ENCODE measurements at places on chromosomes 1 and 21.

DNA sequence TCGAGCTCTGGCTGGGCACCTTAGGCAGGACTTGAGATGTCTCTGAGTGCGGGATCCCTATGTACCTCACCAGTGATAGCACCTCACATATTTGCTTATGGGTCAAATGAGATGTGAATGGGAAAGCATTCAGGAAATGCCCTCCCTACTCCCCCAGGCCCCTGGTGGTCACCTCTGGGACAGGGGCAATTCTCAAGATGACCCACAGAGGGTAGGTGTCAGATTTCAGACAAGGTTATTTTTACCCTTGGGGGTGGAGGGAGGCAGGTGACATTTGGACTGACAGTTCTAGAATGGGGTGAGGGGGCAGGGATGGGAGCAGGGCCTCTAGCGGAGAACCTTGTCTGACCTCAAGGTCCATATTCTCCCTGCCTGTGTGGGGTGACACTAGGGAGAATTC is 27.1 kb downstream of the ACOT11 start:
- DNase-seq = no peak

DNA sequence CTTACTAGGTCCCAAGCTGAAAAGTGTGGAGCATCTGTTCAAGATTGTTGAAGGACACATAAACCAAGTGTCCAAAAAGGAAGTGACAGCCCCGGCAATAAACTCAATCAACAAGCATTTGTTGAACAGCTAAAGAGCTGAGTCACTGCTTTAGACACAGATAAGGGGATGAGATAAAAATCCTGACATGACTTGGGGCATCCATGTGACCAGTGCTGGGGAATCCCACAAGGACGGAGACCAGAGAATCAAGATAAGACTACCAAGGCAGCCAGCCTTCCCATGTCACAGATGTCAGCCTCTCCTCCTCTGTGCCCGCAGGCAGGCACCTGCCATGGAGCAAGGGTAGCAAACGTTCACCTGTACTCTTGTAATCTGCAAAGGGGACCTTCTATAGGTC is 118.6 kb upstream of the KAZN start:
- no peak for DNase-seq

- no peak for DNase-seq
Observed at GRCh38 chr1:167499664-167500101, 18.6 kb downstream of the CD247 start.

DNA sequence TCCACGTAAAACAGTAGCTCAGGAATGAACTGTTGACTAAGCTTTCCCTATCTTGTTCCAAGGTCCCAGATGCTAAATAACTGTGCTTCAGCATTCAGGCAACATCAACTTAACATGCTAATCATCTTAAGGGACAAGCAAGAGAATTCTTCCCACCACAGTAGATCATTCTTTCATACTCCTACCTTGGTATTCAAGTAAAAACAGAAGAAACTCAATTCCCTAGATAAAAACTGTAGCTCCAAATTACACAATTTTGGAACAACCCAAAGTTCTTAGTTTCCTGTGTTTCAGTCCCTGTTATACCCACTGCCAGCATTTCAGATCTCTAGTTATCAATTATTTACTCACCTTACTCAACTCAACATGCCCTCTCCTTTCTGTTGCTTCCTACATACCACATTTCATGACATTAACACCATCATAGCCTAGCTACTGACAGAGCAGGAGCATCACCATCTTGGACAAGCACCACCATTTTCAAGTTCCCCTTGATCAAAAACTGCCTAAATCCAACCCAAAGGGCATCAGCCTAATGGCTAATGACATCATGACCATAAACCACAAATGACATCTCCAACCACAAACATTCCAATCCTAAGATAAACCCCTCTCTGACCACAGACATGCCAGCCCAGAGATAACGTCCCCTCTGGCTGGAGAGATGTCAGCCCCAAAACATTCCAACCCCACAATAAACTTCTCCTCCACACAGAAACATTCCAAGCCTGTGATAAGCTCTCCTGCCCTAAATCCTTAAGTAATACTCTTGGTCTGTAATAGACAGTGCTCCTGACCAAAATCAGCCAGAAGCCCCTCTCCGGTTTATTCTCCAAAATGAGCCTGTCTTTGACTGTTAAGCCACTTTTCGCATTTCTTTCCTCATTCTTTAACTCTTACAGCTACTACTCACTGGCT is 191.2 kb downstream of the RERE start:
- DNase-seq = no peak

DNA sequence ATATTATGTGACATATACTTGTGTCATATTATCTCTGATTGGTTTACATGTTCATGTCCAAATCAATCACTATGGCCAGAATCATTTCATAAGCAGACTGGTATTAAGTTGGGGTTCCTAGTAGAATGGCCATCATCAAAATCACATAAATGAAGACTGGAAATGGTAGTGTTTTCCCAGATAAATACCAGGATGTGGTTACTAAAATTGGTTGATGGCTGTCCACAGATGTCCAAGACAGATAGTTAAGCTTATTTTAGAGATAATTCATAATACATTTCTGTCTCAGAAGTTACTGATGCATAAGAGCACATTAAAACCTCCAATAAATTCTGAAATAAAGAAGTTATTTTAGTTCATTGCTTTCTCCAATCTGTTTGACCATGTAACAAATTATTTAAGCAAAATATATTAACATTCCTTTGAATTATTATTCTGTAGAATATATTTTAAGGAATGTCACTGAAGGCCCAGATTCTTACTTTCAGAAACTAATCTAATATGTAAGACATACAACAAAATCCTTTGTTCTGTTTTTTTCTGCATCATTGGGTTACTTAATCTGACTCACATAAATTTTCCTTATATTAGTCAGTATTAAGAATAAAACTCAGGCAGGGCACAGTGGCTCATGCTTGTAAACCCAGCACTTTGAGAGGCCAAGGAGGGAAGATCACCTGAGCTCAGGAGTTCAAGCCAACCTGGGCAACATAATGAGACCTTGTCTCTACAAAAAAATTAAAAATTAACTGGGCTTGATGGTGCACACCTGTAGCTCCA is 483.9 kb downstream of the PTPRC start:
- DNase-seq = no peak

DNA sequence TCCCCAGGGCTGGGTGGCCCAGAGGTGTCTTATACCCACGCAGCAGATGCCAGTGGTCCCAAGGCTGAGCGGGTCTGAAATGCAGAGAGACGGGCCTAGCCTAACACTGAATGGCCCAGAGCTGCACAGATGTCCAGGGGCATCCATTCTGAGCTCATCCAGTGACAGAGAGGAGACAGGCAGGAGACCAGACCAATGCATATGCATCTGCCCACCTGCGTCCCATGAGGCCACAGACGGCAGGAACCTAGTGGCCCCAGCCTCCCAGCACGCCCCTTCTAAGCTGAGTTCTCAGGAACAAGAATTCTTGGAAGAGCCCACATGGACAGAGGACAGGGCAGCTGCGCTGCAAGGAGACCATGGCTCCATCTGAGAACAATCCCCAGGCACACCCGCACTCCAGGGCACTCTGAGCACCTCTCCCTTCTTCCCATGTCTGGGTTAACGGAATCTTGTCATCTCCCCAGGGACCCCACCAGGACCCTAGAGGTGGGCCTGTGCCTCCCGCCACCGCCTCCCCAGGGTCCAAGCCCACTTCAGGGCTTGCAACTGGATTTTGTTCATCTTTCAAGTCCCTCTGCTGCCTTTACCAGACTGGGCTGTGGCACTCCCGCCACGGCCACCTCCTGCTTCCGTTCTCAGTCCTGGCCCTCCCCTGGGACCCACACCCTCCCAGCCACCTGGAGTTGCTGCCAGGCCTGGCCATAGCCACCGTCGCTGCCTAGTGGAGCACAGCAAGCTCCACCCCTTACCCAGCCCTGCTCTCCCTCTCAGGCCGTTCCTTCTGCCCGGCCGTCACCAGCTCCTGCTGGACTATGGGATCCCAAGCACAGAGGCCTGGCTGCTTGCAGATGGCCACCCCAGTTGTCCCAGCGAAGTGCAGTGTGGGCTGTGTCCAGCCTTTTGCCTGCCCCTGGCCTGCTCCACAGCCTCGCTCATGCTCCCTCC is 3.3 kb downstream of the WNT3A start:
- no peak for DNase-seq

GRCh38 chr1:203130358-203130985 is 2.9 kb downstream of the ADORA1 start:
- no peak for DNase-seq

DNA sequence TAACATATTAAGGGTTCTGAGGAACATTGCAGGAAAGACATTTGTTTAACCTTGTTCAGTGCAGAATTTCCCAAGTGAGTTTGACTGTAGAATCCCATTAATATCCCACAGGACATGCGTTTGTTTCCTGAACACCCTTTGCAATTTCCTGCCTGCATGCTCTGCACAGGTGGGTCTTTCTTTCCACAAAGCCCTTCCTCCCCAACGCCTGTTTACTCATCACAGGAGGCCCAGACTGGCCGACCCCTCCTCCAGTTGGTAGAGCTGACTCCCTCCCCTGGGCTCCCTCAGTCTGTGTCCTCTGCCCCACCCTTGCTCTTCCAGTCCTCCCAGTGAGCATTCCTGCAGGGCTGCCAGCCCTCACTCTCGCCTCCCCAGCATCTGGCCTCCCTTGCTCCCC is 47.5 kb upstream of the CTPS1 start:
- no peak for DNase-seq

- DNase-seq = no peak
Observed at GRCh38 chr1:119946724-119947123, 50.4 kb upstream of the ADAM30 start.

DNA sequence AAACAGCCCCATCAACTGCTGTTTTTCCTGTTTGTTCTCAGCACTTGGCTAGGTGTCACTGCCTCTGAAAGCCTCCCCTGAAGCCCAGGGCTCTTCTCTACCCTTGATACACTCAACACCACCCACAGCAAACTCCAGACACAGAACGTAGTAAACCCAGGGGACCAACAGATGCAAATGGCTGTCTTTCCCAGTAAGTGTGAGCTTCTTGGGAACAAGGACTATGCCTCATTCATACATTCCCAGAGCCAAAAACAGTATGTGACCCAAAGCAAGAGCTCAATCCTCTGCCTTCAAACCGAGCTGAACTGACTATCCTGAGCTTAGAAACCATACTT is 4.4 kb downstream of the LBR start:
- no peak for DNase-seq

GRCh38 chr1:34712007-34712688 is 42.7 kb upstream of the GJB5 start:
- DNase-seq = no peak

GRCh38 chr1:167627615-167627864 is 2.5 kb upstream of the RCSD1 start:
- no peak for DNase-seq

GRCh38 chr1:181128592-181129497 is 40.3 kb downstream of the IER5 start:
- DNase-seq = peak; percentile 51

DNA sequence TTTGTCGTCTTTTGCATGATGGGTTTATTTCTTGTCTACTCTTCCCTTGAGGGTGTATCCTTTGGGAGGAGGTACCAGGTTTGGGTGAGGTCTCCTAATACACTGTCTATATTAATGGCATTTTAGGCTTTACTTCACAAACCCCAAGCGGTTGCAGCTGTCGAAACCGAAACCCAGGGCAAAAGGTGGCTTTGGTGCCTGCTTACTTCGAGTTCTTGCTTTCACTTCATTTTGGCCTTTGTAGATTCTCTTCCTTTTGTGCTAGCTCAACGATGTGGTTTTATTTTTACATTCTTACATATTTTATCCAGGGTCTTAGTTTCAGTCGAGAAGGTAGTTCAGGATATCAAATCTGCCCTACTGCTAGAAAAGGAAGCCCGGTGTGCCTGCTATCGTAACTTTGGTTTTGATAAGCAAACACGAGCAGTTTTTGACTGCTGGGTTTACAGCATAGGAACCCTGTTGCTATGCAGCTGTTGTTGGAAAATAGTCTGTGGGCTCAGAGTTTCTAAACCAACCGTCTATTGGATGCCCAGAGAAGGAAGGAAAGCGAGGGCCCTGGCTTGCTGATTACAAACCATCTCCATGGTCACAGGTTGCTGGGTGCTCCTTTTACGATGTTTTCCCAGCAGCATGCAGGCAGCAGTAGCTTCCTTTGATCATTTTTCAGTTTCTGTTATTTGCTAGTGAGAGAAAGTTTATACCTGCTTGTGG is 9.8 kb upstream of the TSPAN2 start:
- DNase-seq = peak; percentile 75

DNA sequence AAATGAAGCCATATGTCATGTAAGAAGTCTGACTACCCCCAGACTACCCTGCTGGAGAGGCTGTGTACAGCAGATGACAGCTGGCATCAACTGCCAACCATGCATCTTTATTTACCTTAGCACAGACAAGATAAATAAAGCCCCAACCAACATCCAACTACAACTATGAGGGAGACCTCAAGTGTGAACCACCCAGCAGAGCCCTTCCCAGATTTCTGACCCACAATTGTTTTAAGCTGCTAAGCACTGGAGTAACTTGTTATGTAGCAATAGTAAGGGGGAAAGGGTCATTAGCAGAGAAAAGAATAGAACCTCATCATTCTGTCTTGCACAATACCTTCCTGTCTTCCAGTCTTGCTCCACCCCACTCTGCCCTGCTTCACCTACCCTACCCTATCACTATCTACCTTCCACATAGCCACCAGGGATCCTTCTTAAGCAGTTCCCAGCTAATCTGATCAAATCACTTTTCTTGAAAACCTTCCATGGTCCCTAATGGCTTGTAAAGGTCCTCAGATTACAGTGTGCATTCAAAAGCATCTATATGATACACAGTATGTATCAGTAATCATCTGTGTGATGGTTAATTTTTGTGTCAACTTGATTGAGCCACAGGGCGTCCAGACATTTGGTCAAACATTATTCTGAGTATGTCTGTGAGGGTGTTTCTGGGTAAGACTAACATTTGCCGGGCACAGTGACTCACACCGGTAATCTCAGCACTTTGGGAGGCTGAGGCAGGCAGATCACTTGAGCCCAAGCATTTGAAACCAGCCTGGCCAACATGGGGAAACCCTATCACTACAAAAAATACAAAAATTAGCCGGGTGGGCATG is 19.6 kb upstream of the RBM15 start:
- DNase-seq = no peak

DNA sequence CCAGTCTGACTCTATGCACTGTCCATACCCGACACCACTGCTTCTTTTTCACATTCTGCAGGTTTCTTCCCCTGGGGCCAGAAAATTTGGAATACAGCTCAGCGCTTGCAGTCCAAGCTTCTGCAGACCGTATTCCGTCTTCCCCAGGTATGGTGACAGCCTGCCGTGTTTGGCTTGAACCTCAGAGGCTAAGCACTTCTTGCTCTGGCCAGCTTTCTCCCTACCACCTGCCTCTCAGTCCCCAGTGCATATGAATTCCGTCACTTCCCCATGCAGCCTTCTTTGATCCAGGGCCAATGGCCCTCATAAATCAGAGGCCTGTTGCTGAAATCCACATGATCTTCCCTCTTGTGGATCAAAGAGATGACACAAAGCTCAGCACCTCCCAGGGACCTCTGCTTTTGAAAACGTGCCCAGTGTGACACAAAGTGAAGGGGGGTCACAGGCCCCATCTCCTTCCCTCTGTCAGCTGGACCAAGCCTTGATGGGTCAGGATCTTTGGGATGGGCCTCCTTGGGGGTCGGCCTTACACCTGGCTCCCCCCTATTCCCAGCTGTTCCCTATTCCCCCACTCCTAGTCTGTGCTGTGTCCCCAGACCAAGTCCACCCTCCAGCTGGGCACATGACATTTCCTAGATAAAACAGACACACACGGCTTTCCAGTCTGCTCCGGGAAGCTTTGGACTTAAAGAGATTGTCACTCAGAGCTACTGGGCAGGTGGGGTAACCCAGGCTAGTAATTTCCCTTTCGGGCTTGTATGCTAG is 66.6 kb downstream of the HMGB4 start:
- DNase-seq = no peak
